ENCODE measurements at places on chromosomes 5 and 9.
A peak's percentile ranks its signal among the peaks of the same experiment; 100 is the strongest.

- no peak for DNase-seq
Observed at GRCh38 chr9:127344368-127345000, 52.5 kb upstream of the SLC2A8 start.

DNA sequence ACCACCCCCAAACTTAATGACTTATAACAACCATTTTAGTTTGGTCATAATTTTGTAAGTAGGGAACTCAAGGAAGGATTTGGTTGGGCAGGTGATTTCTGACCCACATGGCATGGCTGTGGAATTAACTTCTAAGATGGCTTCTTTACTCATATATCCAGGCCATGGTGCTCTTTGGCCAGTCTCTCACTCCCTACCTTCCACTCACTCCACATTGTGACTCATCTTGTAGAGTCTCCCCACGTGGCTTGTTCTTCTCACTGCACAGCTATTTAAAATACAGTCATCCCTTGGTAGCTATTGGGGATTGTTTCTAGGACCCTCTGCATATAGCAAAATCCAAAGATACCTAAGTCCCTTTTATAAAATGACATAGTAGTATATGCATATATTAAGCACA, 76.6 kb upstream of the MAST4 start:
- no peak for DNase-seq

GRCh38 chr5:131252824-131253171, 11.1 kb upstream of the CDC42SE2 start:
- DNase-seq: no peak

DNA sequence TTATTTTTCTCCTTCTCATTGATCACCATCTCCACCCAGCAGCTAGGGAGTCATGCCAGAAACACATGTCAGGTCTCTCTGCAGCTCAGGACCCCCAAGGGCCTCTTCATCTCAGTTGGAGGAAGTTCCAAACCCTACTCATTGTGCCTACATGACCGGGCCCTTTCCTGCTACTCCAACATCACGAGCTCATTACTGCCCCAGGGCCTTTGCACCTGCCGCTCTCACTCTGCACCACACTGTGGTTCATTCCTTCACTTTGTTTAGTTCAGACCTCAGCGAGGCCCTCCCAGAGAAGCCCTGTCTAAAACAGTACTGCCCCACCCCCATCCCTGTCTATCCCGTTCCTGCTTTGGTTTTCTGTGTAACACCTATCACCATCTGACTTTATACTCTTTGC, 22.1 kb upstream of the AKNA start:
- no peak for DNase-seq

GRCh38 chr5:125848751-125849150, 574.5 kb upstream of the GRAMD2B start:
- no peak for DNase-seq

DNA sequence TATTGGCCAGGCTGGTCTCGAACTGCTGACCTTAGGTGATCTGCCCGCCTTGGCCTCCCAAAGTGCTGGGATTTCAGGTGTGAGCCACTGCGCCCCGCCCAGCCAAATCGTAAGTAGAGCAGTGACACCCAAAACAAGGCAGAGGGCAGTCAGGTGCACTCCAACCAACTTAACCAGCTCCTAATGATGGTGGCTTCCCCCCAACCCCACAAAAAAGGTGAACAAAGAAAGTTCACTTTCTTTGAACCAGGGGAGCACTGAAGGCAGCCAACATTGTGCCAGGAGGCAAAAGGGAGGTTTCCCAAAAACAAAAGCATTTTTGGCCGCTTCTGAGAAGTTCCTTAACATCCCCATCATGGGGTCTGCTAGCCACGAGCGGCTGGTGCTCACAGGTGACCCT, 9.6 kb downstream of the GMCL2 start:
- DNase-seq: no peak

DNA sequence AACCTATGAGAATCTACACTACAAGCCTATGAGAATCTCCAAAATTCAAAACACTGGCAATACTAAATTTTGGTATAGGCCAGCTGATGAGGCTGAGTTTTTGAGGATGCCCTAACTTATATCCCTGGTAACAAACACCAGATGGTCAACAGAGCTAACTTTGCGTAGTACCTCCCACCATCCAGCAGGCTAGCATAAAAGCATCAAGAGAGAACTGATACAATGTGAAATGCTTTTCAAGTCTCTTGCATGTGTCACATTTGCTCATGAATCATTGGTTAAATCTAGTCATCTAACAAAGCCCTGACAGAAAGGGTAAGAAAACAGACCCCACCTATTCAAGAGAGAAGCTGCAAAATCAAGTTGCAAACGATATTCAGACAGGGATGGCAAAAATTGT, 1609.7 kb upstream of the CDH9 start:
- no peak for DNase-seq

- DNase-seq: peak; percentile 59
Observed at GRCh38 chr9:2727966-2728613, 10.8 kb downstream of the KCNV2 start.

DNA sequence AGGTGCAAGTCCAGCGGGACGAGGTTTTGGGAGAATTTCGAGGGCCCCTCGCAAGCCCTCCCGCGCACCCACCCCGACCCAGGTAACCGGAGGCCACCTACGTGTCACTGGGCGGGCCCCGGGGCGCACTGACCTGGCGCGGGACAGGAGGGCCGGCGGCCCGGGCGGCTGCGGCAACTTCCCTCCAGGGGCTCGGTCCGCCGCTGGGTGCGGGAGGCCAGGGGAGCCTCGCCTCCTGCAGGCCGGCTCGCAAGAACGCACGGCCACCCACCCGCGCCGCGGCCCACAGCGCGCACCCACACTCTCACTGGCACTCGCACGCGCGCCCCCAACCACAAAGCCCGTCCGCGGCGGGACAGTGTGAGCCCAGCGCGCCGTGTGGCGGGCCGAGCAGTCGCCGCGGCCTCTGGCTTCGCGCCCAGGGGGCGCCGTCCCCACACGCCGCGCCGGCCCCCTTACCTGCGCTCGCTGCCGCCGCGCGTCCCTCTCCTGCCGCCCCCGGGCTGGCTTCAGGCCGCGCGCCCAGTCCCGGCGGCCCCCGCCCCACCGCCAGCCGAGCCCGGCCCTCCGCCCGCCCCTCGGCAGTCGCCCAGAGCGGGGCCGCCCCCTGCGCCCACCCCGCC, 451 bp downstream of the LPAR1 start:
- DNase-seq: peak; percentile 24

DNA sequence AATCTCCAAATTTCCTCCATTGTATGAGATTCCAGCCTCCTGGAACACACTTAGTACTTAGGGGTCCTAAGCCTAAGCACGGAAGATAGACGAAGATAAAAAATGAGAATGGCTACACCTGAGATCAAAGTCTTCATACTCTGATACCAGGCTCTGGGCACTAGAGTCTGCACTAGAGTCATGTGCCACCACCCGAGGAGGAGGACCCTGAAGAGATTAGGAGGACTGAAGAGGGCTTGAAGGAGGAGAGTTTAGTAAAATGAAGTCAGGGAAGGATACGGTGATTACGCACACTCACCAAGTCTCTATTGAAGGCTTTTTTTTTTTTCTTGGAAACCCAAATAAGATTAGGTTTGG, 573 bp upstream of the SPATA24 start:
- no peak for DNase-seq

DNA sequence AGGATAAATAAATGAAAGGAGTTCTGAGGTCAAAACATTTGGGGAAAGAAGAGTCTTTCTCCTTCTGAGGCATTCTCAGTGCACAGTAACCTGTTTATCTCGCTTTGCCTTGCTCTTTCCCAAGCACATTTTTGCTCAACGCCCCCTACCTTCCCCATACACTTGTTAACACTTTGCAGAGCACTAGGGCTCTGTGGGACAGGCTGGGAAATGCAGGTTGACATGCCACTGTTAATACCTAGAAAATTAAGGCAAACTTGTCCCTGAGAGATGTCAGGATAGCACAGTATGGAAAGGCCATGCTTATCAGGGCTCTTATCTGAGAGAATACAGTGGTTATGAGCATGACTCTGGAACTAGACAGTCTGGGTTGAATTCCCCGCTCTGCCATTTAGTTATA, 152.0 kb downstream of the DOCK8 start:
- no peak for DNase-seq

GRCh38 chr9:35847792-35848572, 19.0 kb downstream of the TMEM8B start:
- DNase-seq: no peak

Data from NCI-H1092 treated with DMSO at 0.1 percent for 48 hours (cell line).